Tongue (tissue), 3 donors: ENCODE measurements at places on chromosomes 5 and 9. TPM values are rescaled to one million over a fixed set of nuclear protein-coding genes. Genes with fewer than 3 reads are reported as not detected.

Gene TSSK1B
- total RNA-seq, result not detected

Gene IRX1
- total RNA-seq, result 1.6 TPM

Gene GDA
- 1.8 TPM for total RNA-seq

Gene FOXD4
- not detected for total RNA-seq

Gene TXNDC8
- not detected for total RNA-seq

Gene HMMR
- 17.7 TPM for total RNA-seq

Gene TAS2R1
- not detected for total RNA-seq

Gene SAPCD2
- total RNA-seq, result 5.6 TPM

Gene NRARP
- total RNA-seq, result 18.8 TPM

Gene ZNF883
- 3.8 TPM for total RNA-seq

Gene PSIP1
- total RNA-seq, result 56.1 TPM

DNA sequence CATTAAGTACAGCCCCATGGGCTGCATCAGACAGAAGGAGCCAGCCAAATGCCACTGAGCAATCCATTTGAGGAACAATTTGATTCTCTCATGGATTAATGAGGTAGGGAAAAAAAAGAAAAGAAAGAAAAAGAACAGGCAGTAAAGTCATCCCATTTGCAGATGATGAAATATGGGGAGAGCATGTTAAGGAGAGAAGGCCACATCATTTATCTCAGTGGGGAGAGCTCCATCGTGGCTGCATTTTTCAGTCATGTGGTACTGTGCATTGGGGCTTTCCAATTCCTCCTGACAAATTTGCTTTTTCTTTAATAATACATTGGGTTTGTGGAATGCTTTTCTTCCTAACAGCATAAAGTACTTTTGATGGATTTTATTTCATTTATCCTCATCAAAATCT, 375.2 kb upstream of the TLE4 start:
- DNase-seq, result no peak

GRCh38 chr9:84874596-84874995, 205.1 kb downstream of the NTRK2 start:
- DNase-seq, result no peak

- no peak for DNase-seq
Measured at GRCh38 chr5:181149355-181149754, 2.0 kb downstream of the OR2V2 start.

GRCh38 chr9:121217609-121218292, 16.1 kb upstream of the RAB14 start:
- no peak for DNase-seq

- no peak for DNase-seq
Measured at GRCh38 chr9:129958796-129959195, 84.2 kb downstream of the FNBP1 start.

DNA sequence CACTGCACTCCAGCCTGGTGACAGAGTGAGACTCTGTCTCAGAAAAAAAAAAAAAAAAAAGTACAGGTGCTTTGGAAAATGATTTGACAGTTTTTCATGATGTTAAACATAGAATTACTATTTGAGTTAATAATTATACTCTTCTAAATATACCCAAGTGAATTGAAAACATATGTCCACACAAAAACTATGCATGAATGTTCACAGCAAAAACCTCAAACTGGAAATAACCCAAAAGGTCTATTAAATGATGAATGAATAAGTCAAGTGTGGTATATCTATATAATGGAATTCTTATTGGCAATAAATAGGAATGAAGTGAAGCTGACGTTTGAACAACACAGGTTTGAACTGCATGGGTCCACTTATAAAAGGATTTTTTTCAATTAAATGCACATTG, 207.2 kb upstream of the DAB2 start:
- no peak for DNase-seq

DNA sequence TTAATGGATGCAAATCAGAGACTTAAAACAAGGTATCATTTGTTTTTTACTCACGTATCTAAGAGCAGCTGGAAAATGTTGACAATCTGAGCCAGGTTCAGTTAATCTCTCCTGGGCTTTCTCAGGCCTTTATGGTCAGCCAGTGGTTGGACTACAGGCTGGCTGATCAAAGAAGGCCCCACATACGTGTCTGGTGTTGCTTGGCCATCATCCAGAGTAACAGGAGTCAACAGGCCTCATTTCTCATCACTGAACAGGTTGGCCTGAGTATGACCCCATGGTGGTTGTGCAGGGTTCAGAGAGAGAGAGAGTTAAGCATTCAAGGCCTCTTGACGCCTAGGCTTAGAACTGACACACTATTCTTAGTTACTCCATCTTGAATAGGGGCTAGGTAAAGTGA, 97.0 kb upstream of the VLDLR start:
- no peak for DNase-seq

GRCh38 chr5:53321073-53321472, 159.4 kb upstream of the FST start:
- DNase-seq, result no peak

GRCh38 chr5:111320953-111321352, 96.8 kb downstream of the CAMK4 start:
- no peak for DNase-seq

DNA sequence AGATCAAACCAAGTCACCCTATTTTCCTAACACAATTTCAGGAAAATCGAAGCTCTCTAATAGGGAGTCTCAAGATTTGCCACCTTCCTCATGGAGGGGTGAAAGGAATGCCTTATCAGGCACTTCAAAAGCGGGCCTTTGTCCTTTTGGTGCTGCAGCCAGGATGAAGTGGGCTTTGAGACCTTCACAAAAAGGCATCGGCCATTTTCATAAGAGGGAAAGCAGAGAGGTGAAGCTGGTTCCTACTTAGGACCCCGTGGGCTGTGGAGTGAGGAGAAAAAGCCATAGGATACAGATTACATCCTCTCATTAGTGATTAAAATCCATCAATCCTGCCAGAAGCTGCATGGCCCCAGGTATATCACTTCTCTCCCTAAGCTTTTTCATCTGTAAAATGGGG, 859 bp downstream of the CDKN2AIPNL start:
- no peak for DNase-seq

DNA sequence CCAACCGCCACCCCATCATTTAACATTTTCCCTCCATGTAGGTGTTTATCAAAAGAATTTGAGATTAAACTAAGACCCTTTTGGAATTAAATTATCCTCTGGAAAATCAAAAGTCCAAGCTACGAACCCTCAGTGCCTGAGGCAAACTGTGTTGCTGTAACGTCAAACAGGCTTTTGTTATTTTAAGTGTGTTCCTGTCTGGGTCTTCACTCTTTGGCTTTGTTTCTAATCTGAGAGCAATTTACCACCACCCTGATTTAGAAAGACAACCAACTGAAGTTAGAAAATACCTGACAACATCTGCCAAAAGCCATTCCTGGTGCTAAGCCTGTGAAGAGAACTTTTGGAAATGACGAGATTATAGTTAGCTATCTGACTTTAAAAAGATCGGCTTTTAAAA, 199.9 kb downstream of the DIRAS2 start:
- DNase-seq, result no peak

- no peak for DNase-seq
Measured at GRCh38 chr5:167029488-167029887, 1262.0 kb upstream of the WWC1 start.

- no peak for DNase-seq
Measured at GRCh38 chr9:87464992-87465378, 32.7 kb upstream of the DAPK1 start.

GRCh38 chr5:134275822-134276221, 49.9 kb upstream of the PPP2CA start:
- no peak for DNase-seq

DNA sequence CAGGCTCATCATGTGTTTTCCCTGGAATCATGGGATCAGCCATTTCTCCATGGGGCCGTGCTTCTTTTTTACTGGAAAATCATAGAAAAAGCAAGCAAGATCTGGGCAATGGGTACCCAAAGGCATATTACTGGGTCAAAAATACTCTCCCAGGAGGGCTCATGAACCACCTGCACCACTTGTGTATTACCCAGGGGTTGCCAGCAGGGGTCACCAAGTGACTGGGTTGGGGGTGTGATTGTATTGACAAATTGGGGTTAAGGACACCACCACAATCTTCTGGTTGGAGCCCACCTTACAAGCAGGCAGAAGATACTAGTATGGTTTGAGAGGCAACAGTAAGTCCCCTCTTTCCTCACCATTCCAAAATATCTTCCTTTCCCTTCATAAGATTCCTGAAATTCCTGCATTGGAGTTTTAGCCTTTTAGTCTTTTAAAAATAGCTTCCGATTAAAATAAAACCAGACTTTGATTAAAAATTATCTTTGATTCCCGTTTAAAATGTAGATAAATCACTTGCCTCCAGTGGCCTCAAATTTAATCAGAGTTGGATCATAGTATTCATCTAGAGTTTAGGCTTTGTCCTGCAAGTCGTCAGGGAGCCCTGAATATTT, 603.3 kb downstream of the KIF4B start:
- DNase-seq, result peak; percentile 43

DNA sequence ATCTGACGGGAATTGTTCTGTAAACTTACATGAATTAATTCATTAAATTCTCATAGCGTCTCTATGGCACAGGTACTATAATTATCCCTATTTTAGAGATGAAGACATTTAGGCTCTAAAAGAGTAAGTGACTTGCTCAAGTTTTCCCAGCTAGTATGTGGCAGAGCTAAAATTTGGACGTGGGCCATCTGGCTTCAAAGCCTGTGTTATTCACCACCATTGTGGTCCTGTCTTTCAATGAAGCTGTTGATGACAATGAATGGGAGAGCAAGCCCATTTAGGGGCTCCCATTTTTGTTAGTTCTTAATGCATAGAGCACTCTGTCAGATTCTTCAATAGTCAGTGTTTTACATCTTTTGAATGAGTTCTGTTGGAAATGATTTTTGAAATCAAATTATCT, 236.0 kb upstream of the CD180 start:
- no peak for DNase-seq

GRCh38 chr9:6219981-6220380, 4.4 kb downstream of the IL33 start:
- DNase-seq, result no peak

- DNase-seq, result no peak
Measured at GRCh38 chr9:76654051-76654461, 110.2 kb upstream of the PCA3 start.

GRCh38 chr9:19495186-19496028, 86.6 kb downstream of the ACER2 start:
- DNase-seq, result no peak

GRCh38 chr9:135073741-135074305, 13.6 kb upstream of the OLFM1 start:
- no peak for DNase-seq

DNA sequence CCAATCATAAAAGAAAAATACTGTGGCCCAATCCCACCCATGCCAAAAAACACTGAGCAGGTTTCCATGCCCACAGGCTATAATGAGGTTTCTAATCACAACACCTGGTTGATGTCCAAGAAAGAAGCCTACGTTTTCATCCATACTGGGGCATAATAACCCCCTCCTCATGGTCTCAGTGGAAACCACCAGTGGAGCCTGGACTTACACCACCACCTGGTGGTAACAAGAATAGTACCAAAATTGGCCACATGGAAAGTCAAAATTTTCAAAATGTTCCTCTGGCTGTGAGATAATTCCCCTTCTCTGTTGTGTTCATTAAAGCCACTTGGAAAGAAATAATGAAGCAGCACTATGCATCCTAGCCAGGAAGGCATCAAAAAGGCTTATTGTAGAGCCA, 687.3 kb upstream of the ST8SIA4 start:
- DNase-seq, result no peak

GRCh38 chr5:137935190-137935589, 45.9 kb downstream of the PKD2L2 start:
- no peak for DNase-seq

GRCh38 chr9:98329281-98329680, 73.8 kb upstream of the TBC1D2 start:
- DNase-seq, result no peak

GRCh38 chr5:26737348-26738265, 300.8 kb downstream of the CDH9 start:
- no peak for DNase-seq
